NCI-H748 treated with DMSO at 0.1 percent for 48 hours (cell line): ENCODE measurements at places on chromosomes 7 and 10.

- no peak for DNase-seq
Measured at GRCh38 chr10:100553929-100554328, 18.2 kb downstream of the HIF1AN start.

DNA sequence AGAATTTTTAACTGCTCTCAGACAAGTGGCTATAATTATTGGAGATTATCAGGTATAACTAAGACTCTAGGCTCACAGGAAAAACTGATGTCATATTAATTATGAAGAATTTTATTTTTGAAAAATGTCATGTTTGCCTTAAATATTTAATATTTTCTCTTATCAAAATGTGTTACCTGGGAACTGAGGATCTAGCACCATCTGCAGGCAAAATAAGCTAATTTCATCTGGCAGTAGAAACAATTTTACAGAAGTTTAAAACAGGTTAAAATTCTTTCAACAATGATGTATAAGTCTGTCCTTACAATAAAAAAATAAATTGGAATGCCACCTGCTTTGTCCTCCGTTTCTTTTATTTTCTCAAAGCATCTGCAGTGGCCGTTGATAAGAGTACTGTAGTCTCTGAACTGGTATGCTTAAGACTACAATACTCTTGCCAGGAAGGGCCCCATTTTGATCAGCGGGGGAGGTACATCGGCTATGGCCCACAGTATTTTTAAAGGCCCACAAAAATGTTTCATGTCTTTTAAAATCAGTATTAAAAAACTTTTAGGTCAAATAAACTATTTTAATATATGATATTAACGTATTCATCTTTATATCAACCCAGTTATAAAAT lies 81.3 kb downstream of the VWDE start:
- no peak for DNase-seq

DNA sequence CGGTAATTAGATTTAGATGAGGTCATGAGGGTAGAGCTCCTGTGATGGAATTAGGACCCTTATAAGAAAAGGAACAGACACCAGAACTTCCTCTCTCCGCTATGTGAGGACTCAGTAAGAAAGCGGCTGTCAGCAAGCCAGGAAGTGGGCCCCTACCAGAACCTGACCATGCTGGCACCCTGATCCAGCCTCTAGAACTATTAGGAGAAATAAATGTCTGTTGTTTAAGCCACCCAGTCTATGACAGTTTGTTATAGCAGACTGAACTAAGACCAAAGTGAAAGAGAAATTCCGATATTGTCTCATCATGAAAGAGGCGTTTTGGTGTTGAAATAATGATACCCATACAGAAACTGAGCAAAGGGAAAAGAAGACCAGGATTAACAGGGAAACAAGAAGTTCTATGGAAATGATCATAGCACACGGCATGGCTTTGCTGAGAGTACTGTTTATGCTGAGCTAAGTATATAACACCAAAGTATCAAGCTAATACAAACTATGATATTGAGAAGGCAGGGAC lies 9.2 kb downstream of the CLEC2L start:
- no peak for DNase-seq

- no peak for DNase-seq
Measured at GRCh38 chr7:78022165-78022564, 223.6 kb downstream of the PHTF2 start.

GRCh38 chr7:15305002-15305600 lies 256.7 kb downstream of the AGMO start:
- DNase-seq: peak; percentile 21

DNA sequence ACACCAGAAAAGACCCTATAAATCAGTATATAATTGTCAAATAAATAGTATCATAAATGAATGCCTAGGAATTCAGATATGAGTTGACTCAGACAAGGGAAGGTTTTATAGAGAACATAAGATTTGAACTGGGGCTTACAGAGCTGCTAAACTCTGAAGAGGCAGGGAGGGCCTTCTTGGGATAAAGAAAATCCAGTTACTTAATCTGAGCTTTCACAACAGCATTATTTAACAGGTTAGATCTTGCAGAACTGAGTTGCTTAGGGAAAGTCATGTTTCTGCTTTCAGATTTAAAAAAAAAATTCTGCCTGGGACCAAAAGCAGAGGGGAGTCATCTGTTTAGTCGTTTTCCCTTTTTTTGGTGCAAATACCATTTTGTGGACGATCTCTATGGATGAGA lies 594.8 kb upstream of the FZD8 start:
- DNase-seq: no peak

- no peak for DNase-seq
Measured at GRCh38 chr10:15155978-15156656, 12.4 kb downstream of the NMT2 start.

DNA sequence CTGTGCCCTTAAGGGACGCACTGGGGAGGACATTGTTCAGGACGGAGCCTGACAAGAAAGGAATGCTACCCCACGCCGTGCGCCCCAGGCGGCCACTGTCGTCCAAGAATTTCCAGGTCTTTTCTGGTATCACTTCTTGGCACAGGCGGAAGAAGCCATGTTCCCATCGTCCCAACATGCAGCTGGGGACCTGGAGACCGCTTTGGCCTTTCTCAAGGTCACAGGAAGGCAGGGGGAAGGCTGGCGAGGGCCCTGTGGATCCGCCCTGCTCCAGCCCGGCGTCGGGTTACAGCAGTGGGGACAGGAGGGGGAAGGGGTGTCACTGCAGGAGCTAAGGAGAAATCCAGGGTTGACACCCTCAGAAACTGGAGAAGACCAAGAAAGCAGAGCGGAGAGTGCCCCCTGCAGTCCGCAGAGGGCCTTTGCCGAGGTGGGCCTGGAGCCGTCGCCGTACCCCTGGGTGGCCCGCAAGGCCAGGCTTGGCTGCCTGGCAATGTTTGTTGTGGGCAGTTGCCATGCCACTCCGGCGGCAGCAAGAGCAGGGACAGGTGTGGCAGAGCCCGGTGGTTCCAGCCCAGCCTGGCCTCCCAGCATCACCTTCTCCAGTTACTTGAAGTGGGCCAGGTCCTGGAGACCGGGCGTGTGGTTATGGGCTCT lies 104.1 kb downstream of the LHPP start:
- DNase-seq: no peak

- no peak for DNase-seq
Measured at GRCh38 chr7:108094346-108094745, 35.8 kb downstream of the LAMB4 start.

DNA sequence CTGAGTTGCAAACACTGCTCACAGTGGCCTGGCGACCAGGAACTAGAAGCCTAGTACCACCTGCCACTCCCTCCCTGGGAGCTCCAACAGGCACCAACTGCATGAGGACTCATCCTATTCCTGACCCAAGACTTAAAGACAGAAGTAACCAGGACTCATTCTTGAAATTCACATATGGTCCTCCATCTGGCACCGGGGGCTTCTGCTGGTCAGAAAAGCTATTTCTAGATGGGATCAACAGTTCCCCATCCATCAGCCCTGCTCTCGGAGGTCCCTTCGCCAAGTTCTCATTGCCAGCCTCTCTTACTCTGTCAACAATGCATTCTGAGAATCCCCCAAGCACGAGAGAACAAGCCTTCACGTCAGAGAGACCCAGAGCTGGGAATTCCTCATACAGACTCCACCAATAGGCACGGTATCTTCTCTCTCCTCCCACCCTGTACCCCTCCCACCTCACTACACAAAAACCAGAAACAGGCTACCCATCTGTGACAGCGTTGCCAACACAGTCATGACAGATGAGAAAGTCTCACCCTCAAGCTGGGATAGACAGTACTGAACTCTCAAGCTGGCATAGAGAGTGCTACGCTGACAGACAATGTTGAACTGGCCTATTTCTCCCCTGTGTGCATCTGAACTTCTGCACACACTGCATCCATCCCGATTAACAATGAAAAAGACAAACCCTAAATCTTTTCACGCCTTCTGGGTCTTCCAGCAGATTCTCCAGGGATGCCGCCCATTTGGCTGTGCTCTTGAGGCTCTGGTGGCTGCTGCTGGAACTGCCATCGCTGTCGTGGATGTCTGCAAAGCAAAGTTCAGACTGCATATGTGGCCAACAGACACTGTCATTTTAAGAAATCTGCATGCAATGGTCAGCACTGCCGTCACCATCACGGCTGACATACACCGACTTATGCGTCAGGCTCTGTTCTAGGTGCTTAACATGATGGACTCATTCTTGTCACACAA lies 15.6 kb downstream of the RGS10 start:
- no peak for DNase-seq

- DNase-seq: no peak
Measured at GRCh38 chr10:11225935-11226334, 208.3 kb downstream of the CELF2 start.

- no peak for DNase-seq
Measured at GRCh38 chr7:8939446-8939845, 506.0 kb downstream of the NXPH1 start.

DNA sequence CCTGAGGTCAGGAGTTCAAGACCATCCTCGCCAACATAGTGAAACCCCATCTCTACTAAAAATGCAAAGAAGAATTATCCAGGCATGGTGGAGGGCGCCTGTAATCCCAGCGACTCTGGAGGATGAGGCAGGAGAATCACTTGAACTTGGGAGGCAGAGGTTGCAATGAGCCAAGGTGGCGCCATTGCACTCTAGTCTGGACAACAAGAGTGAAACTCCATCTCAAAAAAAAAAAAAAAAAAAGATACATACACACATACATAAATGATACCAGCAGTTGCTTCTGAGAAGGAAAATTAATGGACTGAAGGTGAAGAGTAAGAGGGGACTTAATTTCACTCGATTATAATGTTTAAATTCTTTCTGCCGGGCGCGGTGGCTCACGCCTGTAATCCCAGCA lies 40.2 kb upstream of the PAX2 start:
- no peak for DNase-seq

DNA sequence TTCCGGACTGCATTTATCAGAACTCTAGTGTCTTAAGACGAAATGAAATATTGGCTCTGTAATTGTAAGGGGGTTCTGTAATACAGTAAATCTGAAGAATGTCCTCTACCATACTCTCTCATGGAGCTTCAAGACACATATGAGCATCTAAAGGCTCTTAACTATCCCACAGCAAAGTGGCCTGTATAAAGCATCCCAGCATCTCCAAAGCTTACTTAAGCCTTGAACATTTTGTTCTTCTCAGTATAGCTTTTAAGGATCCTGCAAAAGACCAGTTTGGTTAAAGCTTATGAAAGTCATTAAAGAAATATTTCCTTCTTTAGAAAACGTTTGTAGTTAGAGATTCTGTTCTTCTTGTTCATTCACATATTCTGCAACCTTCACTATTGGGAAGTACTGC lies 75.1 kb downstream of the HGF start:
- DNase-seq: no peak

GRCh38 chr10:42802876-42803275 lies 20.3 kb downstream of the BMS1 start:
- DNase-seq: no peak

DNA sequence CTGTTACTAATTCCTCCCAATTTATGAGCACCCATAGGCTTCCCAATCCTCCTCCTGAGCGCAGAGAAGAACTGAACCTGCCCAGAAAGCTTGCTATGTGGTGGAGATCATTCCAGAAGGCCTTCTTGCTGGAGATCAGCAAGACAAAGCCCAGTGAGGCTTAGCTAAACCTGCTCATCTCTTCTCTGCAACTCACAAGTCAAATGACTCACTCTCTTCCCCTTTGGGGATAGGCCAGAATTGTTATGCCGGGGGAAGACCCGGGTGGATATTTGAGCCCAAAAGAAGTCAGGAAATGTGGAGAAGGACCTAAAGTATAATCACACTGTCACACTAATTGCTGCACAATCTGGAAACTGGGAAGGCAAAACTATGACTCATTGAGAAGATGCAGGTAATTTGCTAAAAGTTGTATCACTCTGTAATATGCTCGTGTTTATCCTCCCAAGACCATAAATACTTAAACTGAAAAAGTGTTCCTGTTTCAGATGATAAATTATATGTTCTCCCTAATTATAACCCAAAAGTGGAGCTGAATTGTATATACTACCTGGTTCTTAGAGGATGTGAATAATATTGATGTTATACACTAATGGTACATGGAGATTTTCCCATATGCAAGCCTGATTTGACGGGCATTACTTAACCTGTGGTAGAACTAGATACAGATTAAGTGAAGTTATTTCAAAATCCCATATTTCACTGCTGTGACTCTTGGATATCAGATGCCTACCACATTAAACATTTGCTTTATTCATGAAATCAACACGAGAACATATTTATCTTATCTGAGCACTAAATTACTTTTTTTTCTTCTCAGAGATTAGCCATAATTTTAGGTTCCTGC lies 6.4 kb downstream of the NEBL start:
- no peak for DNase-seq

DNA sequence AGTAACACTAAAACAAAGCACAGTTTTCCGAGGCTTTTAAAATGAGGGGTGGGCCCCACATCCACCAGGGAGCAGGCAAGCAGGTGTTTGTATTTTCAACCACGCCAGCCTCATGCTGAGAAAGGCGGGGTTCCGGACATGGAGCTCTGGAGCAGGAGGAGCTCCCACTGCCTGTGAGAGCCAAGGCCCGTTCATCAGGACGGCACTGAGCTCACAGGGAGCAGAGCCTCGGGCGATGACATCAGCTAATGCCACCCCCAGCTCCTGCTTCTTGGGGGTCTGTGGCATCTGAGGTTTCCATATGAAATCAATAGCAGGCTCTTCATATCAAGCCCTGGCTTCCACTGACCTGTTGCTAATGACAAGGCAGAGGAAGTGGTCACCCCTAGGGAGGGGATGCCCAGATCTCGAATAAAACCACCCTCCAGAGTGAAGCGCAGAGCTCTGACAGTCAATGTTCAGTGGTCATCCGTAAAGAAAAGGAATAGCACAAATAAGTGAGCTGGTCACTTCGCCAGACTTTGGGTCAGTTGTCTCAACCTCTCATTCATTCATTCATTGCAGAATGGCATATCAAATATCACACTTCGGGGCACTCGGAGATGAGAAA lies 89.1 kb downstream of the TNS3 start:
- DNase-seq: no peak

DNA sequence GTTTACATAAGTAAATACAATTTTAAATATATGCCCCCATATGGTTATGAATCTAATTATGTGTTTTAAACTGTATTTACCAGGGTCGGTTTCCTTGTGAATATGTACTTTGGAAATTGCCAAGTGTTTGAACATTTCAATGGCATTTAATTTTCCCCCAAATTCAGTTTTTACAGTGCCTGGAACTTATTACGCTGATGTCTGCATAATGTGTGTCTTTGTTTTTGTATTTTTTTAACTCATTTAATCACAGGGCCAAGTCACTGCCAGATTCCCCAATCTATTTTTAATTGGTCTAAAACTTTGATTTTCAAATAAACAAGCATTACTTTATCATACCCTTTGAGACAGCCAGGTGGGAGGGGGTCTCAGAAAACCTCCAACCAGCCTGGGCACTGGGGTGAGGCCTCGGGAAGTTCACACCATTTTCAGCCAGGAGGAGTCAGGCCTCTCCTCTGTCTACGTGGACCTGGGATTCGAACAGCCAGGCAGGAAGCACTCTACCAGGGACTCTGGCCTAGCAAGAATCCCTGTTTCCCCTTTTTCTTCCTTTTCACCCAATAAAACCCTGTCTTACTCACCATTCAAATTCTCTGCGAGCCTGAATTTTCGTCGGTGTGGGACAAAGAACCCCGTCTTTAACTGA lies 151.5 kb upstream of the COL1A2 start:
- DNase-seq: no peak

- DNase-seq: no peak
Measured at GRCh38 chr7:41872966-41873365, 170.1 kb upstream of the INHBA start.

GRCh38 chr10:43200538-43201390 lies 62.5 kb downstream of the CSGALNACT2 start:
- no peak for DNase-seq

GRCh38 chr7:951881-952547 lies 2.5 kb downstream of the ADAP1 start:
- no peak for DNase-seq
